ENCODE measurements at places on chromosomes 1 and 21.

GRCh38 chr1:116711263-116711840 is 42.9 kb upstream of the CD2 start:
- no peak for DNase-seq

DNA sequence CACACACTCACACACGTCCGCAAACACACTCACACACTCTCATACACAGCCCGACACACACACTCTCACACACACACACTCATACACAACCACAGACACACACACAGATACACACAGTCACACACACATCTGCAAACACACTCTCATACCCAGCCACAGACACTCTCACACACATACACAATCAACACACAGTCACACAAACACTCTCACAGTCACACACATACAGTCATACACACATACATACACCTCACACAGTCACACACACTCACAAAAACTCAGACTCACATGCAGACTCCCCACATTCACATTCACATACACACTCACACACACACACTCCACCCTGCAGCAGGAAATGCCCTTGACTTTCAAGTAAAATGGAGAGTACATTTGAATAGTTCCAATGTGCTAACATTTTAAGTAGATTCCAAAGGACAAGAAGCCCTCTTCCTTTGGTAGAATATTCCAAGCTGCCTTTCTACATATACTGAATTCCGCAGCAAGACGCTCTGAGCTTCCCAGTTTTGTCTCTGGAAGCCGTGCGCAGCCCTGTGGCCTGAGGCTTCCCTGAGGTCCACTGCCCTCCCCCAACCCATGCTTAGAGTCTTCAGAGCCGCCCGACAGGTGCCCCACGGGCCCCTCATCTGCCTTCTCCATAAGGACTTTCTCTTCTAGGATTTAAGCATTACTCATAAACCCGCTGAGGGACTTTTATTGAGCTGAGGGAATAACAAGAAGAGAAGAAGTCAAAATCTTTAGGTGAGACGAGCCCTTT is 9.7 kb downstream of the BATF3 start:
- no peak for DNase-seq

GRCh38 chr1:216688127-216688657 is 35.0 kb downstream of the ESRRG start:
- no peak for DNase-seq

DNA sequence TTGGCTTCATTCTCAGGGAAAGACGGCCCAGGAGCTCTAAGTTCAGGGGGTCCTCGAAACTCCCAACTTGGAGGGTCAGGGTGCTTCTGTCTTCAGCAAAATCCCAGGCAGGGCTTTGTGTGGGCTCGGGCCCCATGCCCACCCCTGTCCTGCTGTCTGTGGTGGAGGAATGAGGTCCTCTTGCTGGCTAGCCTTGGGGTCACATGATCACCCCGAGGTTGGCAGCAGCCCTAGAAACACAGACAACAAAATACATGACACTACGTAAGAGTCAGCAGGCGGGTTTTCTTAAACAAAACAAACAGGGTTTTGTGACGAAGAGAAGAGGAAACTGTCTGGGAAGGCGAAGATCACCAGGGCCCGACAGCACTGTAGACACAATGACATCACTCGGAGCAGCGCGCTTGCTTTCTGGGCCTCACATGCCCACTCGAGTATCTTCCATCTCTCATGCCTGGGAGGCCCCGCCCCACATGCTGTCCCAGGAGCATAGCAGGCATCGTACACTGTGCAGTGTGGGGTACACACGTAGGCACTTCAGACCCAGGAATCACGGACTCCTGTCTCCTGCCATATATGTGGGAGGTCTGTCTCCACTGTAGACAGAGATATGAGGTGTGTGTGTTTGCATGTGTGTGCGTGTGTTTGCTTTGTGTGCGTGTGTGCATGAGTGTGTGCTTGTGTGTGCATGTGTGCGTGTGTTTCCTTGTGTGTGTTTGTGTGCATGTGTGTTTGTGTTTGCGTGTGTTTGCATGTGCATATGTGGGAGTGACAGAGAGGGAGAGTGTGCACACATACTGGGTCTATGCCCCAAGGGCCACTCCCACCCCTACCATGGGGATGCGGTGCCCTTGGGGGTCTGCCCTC is 94.7 kb downstream of the SIK1 start:
- DNase-seq: no peak

DNA sequence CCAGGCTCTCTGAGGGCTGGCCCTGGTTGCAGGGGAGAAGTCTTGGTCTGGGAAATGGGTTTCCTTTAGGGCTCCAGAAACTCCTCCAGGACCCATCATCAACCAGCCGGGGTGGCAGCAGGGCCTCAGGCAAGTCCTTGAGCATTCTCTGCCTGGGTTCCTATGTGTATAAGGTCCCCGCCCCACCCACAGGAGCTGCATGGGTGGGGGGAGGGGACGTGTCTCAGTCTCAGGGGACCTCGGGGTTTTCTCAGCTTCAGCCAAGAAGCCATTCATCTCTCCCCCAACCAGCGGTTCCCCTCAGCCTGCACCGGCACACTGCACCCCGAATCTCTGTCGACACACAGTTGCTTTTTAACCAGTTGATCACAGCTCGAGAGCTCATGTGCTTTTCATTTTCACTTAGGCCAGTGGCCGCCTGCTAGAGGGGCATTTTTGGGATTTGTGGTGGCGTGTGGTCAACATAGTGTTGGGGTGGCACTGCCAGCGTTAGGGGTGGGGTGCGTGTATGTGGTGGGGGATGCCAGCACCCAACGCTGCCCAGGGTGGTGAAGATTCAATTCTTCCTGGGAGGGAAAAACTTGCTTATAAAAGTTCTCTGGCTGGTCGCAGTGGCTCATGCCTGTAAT is 6.5 kb downstream of the RUNX3 start:
- peak; percentile 61 for DNase-seq

GRCh38 chr1:24015221-24016210 is 35.4 kb upstream of the SRSF10 start:
- DNase-seq: no peak

GRCh38 chr21:31735511-31735992 is 3.6 kb upstream of the SCAF4 start:
- no peak for DNase-seq
